ENCODE measurements at places on chromosomes 6 and 20. TPM values are rescaled to one million over a fixed set of nuclear protein-coding genes. Genes with fewer than 3 reads are reported as not detected.

TRIM38 gene
- total RNA-seq, result 13.2 TPM

RIMS4 gene
- total RNA-seq, result not detected

C2 gene
- not detected for total RNA-seq

PLCG1 gene
- 219 TPM for total RNA-seq

KHDC1L gene
- not detected for total RNA-seq

SLC4A11 gene
- total RNA-seq, result 15.5 TPM

SAMD3 gene
- total RNA-seq, result not detected

BLTP3A gene
- total RNA-seq, result 9.3 TPM

CNKSR3 gene
- 11.0 TPM for total RNA-seq

OPN5 gene
- not detected for total RNA-seq

SLC22A23 gene
- total RNA-seq, result 14.3 TPM

MCHR2 gene
- not detected for total RNA-seq

SLC22A3 gene
- total RNA-seq, result not detected

SNAI1 gene
- total RNA-seq, result 14.5 TPM

KIAA0408 gene
- not detected for total RNA-seq

DOP1A gene
- 12.3 TPM for total RNA-seq

BPIFB2 gene
- not detected for total RNA-seq

CASS4 gene
- not detected for total RNA-seq

RAD21L1 gene
- total RNA-seq, result not detected

NFYA gene
- total RNA-seq, result 29.0 TPM

CCN2 gene
- total RNA-seq, result 2,886 TPM

MAP3K5 gene
- 7.0 TPM for total RNA-seq

MUC21 gene
- not detected for total RNA-seq

DPPA5 gene
- total RNA-seq, result not detected

SLC44A4 gene
- total RNA-seq, result 0.12 TPM

RANBP9 gene
- total RNA-seq, result 40.2 TPM

PSORS1C1 gene
- total RNA-seq, result 9.2 TPM

GJA10 gene
- total RNA-seq, result not detected

MYB gene
- total RNA-seq, result 0.53 TPM

SYCP2 gene
- 0.35 TPM for total RNA-seq

Measured in endothelial cell of umbilical vein (primary cell).